Activated CD8-positive, alpha-beta memory T cell treated with anti-CD3 and anti-CD28 coated beads for 1 hour (primary cell): ENCODE measurements at places on chromosomes 2 and 18.

GRCh38 chr2:176461809-176462670 is 192.8 kb downstream of the MTX2 start:
- no peak for DNase-seq

- DNase-seq = no peak
Observed at GRCh38 chr2:200625282-200625681, 39.5 kb downstream of the AOX1 start.

GRCh38 chr2:203886661-203887151 is 19.1 kb downstream of the CTLA4 start:
- no peak for DNase-seq

DNA sequence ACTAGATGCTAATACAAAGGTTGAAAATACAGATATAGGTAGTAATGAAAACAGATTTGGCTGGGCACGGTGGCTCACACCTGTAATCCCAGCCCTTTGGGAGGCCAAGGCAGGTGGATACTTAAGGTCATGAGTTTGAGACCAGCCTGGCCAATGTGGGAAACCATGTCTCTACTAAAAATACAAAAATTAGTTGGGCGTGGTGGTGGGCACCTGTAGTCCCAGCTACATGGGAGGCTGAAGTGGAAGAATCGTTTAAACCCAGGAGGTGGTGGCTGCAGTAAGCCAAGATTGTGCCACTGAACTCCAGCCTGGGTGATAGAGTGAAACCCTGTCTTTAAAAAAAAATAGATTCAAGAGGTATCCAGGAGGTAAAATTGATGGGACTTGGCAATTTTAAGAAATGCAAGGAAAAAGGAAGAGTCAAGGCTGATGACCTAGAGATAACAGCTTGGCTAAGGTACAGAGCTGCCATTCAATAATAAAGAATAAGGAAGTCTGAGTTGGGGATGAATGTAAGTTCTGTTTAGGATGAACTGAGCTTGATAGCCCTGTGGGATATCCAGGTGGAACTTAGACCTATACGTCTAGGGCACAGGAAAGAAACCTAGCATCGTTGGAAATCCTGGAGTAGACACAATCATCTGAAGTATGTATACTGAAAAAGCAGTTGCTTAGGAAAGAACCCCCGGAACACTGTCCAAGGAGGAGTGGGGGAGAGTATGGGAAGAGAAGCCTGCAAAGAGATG is 9.1 kb downstream of the MAT2A start:
- no peak for DNase-seq

DNA sequence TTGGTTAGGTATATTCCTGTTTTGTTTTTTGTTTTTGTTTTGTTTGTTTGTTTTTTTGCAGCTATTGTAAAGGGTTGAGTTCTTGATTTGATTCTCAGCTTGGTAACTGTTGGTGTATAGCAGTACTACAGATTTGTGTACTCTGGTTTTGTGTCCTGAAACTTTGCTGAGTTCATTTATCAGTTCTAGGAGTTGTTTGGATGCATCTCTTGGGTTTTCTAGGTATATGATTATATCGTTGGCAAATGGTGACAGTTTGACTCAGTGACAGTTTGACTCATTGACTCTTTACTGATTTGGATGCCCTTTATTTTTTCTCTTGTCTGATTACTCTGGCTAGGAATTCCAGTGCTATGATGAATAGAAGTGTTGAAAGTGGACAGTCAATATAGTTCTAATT is 53.7 kb downstream of the APLF start:
- no peak for DNase-seq

GRCh38 chr2:196142825-196143224 is 28.6 kb downstream of the STK17B start:
- no peak for DNase-seq

DNA sequence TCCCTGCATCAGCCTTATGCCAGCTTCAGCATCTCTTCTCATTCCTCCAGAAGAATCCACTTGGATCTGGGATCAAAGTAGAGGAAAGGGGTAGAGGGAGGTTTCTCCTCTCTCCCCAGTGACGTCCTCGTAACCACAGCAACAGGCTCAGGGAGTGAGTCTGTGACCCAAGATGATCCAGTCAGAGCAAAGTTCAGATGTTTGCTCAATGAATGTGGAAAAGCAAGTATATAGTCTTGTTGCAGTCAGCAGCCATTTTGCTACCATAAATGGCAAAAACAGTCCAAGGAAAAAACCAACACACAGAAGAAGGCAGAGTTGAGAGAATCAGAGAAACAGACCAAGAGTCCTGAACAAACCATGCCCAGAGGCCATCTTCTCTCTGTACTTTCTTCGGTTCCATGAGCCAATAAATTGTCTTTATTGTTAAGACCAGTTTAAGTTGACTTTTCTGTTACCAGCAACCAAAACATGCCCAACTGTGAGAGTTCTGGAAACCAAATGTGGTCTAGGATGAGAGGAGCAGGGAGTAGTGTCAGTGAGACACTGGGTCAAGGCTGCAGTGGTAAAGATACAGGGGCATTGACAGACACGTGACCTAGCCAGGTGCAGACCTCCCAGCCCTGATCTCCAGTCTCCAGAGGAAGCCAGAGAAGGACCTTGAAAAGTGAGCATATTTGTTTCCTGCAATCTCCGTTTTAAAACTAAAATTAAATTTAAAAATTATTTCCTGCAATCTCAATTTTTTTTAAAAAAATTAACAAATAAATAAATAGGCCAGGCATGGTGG is 3.2 kb upstream of the CXCR1 start:
- no peak for DNase-seq

- DNase-seq = no peak
Observed at GRCh38 chr2:19883486-19883885, 18.3 kb downstream of the TTC32 start.

GRCh38 chr2:127423478-127423843 is 5.2 kb downstream of the PROC start:
- DNase-seq = no peak

- DNase-seq = no peak
Observed at GRCh38 chr2:170394641-170395387, 216.9 kb downstream of the MYO3B start.

- DNase-seq = no peak
Observed at GRCh38 chr2:174166261-174166660, 82.1 kb downstream of the OLA1 start.

GRCh38 chr2:98654699-98655495 is 46.5 kb downstream of the UNC50 start:
- no peak for DNase-seq

GRCh38 chr18:24878289-24878688 is 417.9 kb downstream of the HRH4 start:
- DNase-seq = no peak

- DNase-seq = no peak
Observed at GRCh38 chr2:218963601-218964000, 4.1 kb downstream of the CDK5R2 start.

- no peak for DNase-seq
Observed at GRCh38 chr2:65130664-65131175, 814 bp upstream of the RAB1A start.

DNA sequence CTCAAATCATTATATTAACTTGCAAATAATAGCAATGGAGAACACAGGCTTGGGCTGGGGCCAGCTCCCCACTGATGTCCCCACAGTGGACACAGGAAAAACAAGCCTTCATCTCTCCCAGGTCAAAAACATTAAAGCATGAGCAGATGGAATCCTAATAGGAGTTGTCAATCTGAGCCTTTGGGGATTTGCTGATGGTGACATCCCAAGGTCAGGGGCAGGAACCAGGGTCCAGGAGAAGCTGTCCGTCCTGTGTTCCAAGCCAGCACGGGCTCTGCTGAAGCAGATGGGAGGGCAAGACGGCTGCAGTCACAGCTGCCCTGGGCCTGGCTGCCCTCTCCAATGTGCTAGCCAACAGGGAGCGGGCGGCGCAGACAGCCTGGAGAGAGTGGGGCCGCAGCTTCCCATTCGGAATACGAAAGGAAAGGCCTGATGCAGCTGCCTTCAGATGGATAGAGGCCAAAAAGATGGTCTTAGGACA is 135.5 kb downstream of the NDUFA10 start:
- DNase-seq = no peak

DNA sequence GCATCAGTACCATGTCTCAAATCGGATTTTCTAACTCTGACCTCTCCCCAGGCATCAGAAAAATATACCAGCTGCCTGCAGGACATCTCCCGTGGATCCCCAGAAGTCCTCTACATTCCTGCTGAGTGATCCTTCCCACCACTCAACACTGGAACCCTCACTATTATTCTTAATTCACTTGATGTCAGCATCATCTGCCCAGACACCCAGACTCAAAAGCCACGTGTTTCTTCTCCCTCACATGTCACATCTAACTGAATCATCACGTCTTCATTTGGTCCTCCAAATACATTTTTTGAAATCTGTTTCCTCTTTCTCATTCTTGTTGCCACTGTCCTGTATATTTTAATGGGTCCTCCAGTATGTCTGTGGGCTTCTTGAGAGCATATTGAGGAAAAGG is 218.6 kb downstream of the HRH4 start:
- DNase-seq = no peak

GRCh38 chr18:59752666-59753065 is 55.4 kb upstream of the CCBE1 start:
- no peak for DNase-seq

DNA sequence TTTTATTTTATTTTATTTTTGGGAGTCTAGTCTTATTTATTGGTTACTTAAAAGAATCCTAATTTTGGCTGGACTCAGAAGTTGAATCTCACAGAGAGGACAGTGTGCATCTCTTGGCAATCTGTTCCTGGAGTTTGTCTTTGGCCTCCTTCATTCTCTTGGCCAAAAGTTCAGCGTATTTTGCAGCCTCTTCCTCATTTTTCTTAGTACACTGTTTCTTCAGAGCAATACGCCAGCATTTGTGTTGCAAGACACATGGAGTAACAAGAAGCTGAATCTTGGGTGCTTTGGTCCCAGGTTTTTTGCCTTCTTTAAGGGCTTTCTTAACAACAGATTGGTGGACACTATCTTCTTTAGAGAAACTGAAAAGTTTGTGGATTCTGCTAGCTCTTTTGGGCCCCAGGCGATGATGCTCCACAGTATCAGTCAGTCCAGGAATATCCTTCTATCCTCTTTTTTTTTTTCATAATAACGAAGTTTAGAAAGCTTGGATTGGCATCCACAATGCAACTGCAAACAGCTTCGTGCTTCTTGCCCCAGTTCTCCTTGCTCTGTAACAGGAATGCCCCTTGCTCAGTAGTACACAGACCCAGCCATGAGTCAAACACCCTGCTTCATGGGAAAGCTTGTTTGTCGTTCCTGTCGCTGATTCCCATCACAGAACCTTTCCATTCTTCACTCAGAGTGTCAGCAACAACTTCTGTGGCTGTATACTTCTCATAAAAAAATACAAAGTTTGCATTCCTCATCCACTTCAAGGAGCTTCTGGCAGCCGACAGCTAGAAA is 34.8 kb upstream of the RFX8 start:
- no peak for DNase-seq

DNA sequence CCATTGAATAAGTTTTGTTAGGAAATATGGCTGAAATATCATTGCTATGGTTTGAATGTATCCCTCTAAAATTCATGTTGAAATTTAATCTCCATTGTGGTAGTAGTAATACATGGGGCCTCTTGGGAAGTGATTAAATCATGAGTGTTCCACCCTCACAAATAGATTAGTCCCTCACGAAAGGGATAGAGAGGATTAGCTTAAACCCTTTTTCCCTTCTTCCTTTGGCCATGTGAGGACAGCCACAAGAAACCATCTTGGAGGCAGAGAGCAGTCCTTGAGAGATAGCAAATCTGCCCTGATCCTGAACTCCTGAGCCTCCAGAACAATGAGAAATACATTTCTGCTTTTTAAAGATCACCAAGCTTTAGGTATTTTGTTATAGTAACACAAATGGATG is 274.2 kb downstream of the CDH19 start:
- DNase-seq = no peak

GRCh38 chr18:24033641-24034412 is 19.3 kb downstream of the TTC39C start:
- DNase-seq = no peak

DNA sequence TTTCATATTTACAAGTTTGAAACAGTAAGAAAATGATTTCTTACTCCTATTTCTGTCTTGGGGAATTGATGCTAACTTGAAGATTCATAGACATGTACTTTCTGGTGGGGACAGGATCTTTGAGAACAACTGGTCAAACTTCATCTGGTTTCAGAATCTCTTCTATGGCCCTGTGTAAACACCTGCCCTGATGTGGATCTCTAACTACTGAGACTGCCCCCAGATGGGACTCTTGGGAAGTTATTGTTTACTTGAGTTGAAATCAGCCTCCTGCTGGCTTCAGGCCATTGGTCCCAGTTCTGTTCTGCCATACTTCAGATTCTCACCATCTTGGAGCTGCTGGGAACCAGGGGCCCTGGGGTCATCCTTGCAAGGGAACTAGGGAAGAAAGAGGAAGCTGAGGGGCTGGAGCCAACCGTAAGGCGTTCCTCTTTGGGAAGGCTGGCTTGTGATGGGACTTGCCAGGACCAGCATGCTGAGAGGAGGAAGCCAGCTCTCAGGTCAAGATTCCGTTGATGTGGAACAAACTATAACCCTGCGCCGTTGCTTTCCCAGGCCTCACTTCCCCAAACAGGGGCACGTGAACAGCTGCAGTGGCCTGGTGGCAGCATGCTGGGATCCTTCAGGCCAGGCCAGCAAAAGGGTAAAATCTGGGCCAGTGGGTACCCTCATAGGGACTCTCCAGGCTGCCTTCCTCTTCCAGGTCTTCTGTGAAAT is 135.5 kb upstream of the CXCR4 start:
- no peak for DNase-seq

DNA sequence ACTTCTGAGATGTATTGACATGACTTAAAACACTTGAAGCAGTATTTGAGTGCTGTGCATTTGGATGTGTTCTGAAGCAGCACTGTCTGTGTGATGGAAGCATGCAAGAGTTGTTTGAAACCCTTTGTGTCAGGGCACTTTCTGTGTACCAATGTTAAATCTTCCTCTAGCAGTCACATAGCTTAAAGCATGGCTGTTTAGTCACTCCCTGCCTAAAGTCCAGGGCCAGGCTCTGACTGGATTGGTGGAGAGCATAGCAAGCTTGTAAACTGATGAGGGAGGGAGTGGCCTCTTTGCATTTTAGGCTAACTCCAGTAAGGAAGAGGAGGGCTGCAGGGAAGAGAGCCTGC is 73.5 kb downstream of the MYO1B start:
- DNase-seq = no peak

- DNase-seq = no peak
Observed at GRCh38 chr18:40250236-40250635, 1704.8 kb upstream of the PIK3C3 start.

GRCh38 chr2:176272870-176273459 is 3.7 kb downstream of the MTX2 start:
- DNase-seq = no peak

DNA sequence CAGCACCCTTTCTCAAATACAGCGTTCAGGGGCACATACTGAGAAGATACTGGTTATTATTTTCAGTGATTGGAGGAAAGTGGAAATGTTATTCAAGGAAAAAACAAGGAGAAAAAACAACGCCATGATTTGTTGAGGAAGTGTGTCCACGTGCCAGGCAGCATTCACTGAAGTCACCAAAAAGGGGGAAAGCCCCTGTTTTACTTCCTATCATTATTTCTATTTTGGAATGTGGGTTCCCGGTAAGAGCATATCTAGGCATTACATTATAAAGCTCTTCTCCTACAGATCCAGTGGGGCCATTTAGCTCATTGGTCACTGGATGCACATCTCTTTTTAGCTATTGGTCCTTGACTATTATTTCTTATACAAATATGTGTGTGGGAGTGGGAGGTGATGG is 518.7 kb downstream of the TXNL1 start:
- no peak for DNase-seq

- no peak for DNase-seq
Observed at GRCh38 chr2:3102922-3103569, 274.6 kb downstream of the EIPR1 start.
